ENCODE measurements at places on chromosomes 7 and 10.

- H3K27me3 ChIP-seq, result no peaks in the 10 kb centered on the region
- H3K4me1 ChIP-seq, result no peaks in the 10 kb centered on the region
- no peak overlapping the region for H3K27ac ChIP-seq
- H3K4me3 ChIP-seq, result no peak overlapping the region
These were observed 70.8 kb upstream of the KDM7A start for GRCh38 chr7:140247559-140247958.

- peak overlapping the region; percentile 78 for H3K4me3 ChIP-seq
- no peak for DNase-seq
- no peaks in the 10 kb centered on the region for H3K27me3 ChIP-seq
- H3K36me3 ChIP-seq, result peaks cover 27% of the 10 kb centered on the region
- peaks cover 14% of the 10 kb centered on the region for H3K4me1 ChIP-seq
- peak overlapping the region; percentile 99 for H3K27ac ChIP-seq
These were observed 561 bp upstream of the HNRNPF start for GRCh38 chr10:43409385-43410109.

DNA sequence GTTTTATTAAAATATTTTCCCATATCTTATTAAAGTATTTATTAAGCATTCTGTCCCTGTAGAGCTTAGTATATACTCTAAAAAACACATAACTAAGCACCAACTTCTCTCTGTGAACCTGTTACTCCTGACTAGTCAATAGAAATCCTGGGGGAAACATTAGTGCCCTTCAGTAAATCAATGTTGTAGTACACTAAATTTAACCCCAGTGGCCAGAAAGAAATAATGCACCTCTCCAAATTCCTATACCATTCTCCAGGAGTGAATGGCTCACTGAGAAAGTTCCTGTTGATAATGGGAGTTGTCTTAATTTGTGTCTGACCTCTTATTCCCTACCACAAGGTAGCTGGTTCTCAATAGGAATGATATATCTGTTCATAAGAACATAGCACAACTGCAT is 188.2 kb downstream of the SEMA3D start:
- H3K36me3 ChIP-seq, result no peaks in the 10 kb centered on the region
- no peak overlapping the region for H3K4me3 ChIP-seq
- H3K27me3 ChIP-seq, result no peaks in the 10 kb centered on the region
- no peak overlapping the region for H3K27ac ChIP-seq
- H3K4me1 ChIP-seq, result no peaks in the 10 kb centered on the region

GRCh38 chr10:103648636-103649532 is 155.4 kb downstream of the NEURL1 start:
- DNase-seq, result no peak
- H3K4me1 ChIP-seq, result peaks cover 16% of the 10 kb centered on the region
- no peak overlapping the region for H3K4me3 ChIP-seq
